ENCODE measurements at places on chromosomes 4 and X.

DNA sequence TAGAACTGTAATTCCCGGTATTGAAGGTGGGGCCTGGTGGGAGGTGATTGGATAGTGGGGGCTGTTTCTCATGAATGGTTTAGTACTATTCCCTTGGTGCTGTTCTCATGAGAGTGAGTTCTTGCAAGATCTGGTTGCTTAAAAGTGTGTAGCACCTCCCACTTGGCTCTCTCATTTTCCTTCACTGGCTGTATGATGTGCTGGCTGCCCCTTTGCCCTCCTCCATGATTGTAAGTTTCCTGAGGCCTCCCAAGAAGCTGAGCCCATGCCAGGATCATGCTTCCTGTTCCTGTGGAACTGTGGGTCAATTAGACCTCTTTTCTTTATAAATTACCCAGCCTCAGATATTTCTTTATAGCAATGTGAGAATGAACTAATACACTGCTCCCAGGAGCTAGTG, 8.7 kb downstream of the ANXA10 start:
- DNase-seq, result no peak

DNA sequence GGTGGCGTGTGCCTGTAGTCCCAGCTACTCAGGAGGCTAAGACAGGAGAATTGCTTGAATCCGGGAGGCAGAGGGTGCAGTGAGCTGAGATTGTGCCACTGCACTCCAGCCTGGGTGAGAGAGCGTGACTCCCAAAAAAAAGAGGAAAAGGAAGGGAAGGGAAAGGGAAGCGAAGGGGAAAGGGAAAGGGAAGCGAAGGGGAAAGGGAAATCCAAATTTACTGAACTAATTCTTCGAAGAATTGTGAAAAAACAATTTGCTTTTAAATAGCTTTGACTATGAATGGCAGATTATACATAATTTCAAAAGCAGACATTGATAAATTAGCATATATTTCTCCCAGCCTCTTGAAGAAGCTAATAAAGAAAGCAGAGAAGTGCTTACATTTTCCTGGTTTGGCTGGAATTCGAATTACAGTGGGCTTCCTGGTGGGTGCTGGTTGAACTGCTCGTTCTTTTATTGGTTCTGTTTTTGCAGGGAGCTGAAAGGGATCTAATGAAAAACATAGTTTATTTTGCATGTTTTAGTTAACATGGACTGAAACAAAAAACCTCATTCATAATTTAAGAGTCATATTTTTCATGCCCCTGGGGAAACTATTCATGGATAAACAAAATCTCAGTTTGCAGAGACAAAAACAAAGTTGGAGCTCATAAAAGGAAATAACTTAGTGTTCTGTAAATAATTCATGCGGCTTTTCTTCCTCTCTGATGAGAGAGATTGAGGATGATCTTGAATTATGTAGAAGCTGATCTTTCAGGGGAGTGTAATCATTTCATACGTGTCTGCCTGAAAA, 66.0 kb downstream of the RPS3A start:
- DNase-seq, result no peak

DNA sequence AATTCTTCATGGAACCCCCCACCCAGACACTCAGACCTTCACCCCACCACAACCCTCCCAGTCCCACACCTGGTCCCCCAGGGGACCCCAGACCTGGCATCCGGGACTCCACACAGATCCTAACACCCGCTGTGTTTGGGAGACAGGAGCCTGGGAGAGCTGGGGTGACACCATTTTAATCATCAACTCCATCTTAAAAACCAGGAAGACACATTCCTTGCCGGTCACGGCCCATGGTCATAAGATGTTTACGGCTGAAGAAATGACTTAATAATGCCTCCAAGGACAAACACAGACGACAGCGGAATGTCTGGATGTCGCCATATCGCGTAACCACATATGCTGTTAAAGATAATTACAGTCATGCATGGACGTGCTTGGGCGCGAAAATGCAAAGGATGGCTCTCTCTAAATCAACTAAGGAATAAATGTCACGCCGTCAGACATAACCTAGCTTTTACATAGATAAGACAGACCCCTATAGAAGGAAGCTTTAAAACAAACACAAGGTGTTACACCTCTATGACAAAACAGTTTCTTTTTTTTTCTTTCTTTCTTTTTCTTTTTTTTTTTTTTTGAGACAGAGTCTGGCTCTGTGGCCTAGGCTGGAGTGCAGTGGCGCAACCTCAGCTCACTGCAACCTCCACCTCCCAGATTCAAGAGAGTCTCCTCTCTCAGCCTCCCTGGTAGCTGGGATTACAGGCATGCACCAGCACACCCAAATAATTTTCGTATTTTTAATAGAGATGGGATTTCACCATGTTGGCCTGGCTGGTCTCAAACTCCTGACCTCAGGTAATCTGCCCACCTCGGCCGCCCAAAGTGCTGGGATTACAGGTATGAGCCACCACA, 2.1 kb upstream of the DHRSX start:
- no peak for DNase-seq

DNA sequence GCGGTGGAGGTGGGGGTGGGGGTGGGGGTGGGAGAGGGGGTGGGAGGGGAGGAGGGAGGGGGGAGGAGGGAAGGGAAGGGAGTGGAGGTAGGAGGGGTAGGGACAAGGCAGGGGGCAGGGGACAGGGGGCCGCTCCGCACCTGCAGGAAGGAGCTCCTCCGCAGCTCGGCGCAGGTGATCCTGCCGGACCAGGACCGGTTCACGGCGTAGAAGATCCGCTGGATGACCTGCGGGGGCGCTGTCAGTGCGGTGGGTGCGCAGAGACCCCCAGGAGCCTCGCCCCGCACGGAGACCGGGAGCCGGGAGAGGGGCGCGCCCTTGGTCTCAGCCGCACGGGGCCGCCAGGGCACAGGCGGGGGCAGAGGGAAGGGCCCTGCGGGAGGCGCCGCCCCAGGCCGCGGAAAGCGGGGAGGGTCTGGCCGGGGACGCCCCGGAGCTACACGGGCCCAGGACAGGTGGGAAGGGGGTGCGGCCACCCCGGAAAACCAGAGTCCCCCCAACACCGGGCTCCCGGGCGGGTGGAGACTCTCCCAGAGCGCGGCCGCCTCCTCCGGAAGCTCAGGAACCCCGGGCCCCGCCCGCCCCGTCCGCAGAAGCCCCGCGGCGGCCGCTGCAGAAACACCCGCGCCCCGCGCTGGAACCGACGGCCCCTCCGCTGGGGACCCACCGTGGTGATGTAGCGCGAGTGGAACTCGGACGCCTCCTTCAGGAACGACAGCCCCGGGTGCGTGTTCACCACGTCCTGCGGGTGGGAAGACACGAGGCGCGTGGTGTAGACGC, 27.6 kb upstream of the GTPBP6 start:
- no peak for DNase-seq

DNA sequence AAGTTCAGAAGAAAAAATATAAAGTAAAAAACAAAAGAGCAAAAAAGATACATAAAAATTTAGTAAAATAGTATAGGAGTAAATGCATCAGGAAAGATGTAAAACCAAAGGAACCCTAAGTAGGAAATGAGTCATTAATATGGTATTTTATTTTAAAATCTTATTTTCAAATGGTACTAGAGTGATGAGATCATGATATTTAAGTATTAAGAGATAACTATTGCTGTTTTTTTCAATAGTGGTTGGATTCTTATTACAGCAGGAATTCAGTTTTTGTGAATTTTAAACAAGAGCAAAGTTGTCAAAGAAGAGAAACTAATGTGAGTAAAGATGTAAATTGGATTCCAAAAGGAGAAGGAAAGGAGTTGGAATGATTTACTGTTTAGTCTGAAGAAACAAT, 20.0 kb downstream of the EMCN start:
- DNase-seq, result no peak

DNA sequence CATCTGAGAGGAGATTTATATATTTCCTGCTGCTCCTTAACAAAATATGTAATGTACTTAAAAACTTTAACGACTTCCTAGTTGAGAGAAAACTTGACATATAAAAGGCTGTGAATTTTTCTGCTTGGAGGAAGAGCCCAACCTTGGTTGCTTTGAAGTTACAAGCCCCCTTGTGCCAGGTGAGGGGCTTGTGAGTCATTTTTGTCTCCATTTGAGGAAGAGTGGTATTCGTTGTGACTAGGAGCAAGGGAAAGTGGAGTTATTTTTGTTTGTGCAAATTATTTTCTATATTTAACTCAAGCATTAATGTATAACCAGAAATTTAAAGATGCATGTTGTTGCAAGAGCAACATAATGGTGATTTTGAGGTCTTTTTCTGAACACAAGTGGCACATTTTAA, 99.0 kb upstream of the DDX3X start:
- DNase-seq, result no peak

DNA sequence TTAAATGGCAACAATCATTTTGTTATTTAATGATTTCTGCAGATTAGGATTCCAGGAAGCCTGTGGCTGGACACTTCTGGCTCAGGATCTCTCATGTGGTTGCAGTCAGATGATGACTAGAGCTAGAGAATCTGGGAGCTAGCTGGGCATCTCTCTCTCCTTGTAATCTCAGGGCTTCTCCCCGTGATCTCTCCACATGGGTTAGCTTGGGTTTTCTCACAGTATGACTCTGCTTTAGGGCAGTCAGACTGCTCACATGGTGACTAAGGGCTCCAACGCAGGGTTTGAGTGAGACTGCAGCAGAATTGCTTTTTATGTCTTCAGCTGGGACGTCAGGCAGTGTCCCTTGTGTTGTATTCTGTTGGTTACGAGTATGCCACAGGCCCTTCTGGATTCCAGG, 361.4 kb downstream of the CBLL2 start:
- DNase-seq, result no peak

DNA sequence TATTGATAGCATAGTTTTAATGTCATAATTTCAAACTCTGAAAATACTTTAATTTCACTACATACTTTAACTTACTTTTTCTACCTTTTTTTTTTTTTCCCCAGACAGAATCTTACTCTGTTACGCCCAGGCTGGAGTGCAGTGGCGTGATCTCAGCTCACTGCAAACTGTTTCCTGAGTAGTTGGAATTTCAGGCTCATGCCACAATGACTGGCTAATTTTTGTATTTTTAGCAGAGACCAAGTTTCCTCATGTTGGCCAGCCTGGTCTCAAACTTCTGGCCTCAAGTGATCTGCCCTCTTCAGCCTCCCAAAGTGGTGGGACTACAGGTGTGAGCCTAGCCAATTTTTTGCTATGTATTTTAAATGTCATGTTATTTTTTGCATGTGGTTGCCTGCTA, 741.6 kb downstream of the TRAM1L1 start:
- no peak for DNase-seq

DNA sequence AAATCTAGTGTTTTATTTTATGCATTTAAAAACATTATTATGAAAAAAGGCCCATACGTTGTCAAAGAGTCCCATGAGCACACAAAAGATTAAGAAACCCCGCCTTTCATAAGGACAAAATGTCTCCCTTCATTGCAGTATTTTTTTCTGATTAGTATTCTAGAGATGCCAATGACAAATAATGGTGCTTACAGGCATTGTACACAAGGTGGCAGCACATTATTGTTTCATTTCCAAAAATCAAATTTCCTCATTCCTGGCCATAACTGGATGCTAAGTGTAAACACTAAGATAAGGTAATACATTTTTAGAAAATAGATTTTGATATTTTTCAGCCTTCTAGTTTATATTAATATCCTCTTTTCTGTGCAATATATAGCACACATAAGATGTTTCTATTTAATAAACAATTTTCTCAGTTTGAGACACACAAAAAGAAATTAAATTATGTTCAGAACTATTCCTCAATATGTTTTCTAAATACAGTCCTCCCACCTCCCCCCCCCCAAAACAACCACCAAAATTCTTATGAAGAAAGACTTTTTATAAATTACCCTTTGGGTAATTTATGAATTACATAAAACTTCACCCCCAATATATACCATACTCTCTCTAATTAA, 47.7 kb downstream of the TIGD2 start:
- no peak for DNase-seq

DNA sequence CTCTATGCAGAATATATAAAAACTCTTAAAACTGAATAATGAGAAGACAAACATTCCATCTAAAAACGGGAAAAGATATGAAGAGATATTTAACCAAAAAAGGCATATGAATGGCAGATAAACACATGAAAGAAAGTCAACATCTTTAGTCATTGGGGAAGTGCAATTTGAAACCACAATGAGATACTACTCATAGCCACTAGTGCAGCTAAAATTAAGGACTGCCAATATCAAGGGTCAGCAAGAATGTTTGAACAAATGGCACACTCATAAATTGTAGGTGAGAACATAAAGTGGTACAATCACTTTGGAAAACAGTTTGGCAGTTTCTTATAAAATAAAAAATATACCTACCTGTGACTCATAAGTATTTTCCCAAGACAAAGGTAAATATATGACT, 534.9 kb upstream of the DIPK2B start:
- DNase-seq, result no peak

DNA sequence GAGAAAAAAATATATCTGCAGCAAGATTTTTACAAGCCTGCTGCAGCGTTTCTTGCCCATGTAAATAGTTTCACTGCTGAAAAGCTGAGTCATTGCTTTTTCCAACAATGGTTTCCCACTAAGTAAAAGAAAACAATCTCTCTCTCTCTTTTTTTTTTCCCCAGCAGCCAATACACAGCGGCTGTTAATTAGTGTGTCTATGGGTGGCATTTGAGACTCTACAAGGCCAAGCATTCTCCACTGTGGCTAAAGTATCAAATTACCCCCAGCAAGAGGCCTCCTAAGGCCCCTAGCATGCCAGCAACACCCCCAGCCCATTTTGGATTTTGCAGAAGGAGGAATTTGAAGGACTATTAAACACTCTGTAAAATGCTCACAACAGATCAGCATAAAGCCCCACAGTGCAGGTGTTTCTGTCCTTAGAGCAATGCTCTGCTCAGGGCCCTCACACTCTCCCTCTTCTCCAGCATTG, 837.4 kb downstream of the TRIML1 start:
- no peak for DNase-seq

DNA sequence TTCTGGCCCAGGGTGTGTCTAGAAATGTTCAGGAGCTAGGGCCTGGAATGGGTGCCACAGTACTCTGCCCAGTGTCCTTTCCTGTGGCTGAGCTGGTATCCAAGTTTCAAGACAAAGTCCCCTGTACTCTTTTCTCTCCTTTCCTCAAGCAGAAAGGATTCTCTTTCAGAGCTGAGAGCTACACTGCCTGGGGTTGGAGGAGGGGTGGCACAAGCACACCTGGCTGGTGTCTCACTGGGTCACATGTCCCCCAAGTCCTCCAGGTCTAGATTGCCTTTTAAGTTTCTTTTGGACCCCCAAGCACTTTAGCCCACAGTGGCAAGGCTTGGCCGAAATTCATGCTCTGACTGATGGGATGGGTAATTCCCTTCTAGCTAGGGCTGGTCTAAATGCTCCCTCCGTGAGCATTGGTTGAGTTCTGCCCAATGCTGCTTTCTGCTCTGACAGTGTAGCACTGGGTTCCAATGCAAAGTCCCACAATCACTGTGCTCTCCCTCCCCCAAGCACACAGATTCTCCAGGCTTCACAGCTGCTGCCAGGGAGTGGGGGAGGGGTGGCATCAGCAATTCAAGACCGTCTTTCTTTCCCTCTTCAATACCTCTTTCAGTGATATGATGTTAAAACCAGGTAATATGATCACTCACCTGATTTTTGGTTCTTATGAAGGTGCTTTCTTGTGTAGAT, 47.8 kb downstream of the BEX3 start:
- no peak for DNase-seq

Measured in stimulated activated CD8-positive, alpha-beta memory T cell treated with anti-CD3 and anti-CD28 coated beads, Interleukin-12 subunit alpha, Interleukin-12 subunit beta, amount 100 ng/mL, for 1 hour (primary cell).